Endothelial cell of umbilical vein (primary cell): ENCODE measurements at places on chromosomes 3 and 15. TPM values are rescaled to one million over a fixed set of nuclear protein-coding genes. Genes with fewer than 3 reads are reported as not detected.

DNA sequence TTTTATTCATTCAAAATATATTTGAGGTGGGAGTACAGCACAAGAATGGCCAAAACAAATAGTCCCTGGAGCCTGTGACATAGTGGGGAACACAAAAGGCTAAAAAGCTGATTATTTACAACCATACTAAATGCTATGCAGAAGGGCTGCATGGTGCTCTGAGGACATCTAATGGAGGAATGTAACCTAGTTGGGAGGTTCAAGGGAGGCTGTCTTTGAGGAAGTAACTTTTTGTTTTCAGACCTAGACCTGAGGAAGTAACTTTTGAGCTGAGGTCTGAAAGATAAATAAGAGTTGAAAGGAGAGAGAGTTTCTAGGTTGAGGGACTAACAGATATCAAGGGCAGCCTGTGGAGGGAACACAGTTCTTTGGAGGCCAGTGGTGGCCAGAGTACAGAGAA, 34.8 kb upstream of the RASA2 start:
- DNase-seq: peak; percentile 83

COL7A1 gene
- 1.5 and 1.9 TPM in 2 replicates for total RNA-seq

MEIS2 gene
- total RNA-seq: 22.5 and 27.1 TPM in 2 replicates

MME gene
- total RNA-seq: 8.4 and 10.5 TPM in 2 replicates

TMEM207 gene
- total RNA-seq: not detected in 2 replicates
